ENCODE measurements at places on chromosomes 5 and 9.

- DNase-seq, result no peak
Measured at GRCh38 chr5:56095579-56096102, 100.9 kb upstream of the IL6ST start.

- DNase-seq, result no peak
Measured at GRCh38 chr5:133817456-133817855, 151.0 kb downstream of the C5orf15 start.

DNA sequence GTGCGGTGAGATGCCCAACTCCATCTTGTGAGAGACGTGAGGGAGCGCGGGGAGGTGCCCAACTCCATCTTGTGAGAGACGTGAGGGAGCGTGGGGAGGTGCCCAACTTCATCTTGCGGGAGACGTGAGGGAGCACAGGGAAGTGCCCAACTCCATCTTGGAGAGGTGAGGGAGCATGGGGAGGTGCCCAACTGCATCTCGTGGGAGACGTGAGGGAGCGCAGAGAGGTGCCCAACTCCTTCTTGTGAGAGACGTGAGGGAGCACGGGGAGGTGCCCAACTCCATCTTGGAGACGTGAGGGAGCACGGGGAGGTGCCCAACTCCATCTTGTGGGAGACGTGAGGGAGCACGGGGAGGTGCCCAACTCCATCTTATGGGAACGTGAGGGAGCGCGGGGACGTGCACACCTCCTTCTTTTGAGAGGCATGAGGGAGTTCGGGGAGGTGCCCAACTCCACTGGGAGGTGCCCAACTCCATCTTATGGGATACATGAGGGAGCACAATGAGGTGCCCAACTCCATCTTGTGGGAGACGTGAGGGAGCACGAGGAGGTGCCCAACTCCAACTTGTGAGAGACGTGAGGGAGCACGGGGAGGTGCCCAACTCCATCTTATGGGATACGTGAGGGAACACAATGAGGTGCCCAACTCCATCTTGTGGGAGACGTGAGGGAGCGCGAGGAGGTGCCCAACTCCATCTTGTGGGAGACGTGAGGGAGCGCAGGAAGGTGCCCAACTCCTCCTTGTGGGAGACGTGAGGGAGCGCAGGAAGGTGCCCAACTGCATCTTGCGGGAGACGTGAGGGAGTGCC lies 235.4 kb downstream of the CACNA1B start:
- DNase-seq, result no peak

GRCh38 chr5:128303593-128303992 lies 220.0 kb downstream of the SLC12A2 start:
- no peak for DNase-seq

DNA sequence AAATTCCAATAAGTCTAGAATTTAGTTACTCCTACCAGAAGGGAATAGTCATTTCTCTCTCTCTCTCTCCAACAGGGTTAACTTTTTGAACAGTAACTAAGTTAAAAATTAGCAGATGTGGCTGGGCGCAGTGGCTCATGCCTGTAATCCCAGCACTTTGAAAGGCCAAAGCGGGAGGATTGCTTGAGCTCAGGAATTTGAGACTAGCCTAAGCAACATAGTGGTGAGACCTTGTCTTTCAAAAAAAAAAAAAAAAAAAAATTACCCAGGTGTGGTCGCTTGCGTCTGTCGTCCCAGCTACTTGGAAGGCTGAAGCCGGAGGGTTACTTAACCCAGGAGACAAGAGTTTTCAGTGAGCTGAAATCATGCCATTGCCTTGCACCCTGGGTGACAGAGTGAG lies 639.7 kb downstream of the PTPRD start:
- DNase-seq, result no peak

DNA sequence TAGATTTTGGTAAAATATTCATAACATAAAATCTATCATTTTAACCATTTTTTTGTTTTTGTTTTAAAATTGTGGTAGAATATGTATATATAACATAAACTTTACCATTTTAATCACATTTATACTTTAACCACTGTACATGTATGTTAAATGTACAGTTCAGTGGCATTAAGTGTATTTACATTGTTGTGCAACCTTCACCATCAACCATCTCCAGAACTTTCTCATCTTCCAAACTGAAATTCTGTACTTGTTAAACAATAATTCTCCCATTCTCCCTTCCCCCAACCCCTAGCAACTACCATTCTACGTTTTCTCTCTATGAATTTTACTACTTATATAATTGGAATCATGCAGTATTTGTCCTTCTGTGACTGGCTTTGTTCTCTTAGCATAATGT lies 11.6 kb downstream of the ANKHD1 start:
- DNase-seq, result no peak

DNA sequence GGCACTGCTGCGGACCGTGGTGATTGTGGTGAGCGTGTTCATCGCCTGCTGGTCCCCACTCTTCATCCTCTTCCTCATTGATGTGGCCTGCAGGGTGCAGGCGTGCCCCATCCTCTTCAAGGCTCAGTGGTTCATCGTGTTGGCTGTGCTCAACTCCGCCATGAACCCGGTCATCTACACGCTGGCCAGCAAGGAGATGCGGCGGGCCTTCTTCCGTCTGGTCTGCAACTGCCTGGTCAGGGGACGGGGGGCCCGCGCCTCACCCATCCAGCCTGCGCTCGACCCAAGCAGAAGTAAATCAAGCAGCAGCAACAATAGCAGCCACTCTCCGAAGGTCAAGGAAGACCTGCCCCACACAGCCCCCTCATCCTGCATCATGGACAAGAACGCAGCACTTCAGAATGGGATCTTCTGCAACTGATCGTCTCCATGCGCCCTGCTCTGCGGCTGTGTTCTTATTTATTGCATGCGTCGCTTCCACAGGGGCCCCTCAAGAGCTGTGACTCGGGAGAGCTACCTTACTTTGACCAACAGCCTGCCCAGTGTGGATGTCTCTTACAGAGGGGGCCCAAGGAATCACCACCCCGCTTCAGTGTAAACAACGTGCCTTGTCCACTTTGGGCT lies 10.8 kb downstream of the S1PR3 start:
- no peak for DNase-seq

DNA sequence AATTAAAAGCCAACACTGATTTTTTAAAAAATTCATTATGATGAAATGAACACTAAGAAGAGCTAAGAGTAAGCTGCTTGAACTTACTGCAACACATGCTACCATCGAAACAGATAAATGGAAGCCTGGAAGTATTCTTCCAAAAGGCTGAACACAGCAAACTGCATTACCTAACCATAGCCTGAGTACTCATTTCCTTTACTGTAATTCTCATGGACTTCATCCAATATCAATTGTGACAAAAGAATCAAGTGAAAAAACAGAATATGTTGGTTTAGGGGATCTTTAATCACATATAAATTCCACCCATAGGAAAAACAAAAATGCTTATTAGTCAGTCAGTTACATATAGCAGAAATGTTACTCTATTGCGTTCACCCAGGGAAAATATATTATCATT lies 68.5 kb downstream of the DROSHA start:
- no peak for DNase-seq

DNA sequence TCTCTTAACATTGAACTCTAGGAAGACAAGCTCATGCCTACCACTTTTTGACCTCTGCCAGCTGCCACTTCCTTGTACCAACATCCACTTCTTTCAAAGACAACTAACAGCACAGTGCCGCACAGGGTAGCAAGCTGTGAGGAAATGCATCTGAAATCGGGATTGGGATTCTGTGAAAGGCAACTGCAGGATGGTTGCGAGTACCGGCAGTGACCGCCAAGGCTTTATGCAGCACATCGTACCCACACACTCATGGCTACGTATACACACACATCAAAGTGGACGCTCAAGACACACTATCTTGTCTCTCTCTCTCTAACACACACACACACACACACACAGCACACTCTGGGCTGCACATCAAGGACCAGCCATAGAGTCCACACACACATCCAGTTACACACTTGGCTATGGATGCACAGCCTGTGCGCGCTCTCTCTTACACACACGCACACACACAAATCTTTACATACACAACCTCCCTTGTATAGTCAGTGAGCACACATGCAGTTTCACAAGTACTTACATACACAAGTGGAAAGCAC lies 964 bp downstream of the HTR4 start:
- DNase-seq, result no peak

DNA sequence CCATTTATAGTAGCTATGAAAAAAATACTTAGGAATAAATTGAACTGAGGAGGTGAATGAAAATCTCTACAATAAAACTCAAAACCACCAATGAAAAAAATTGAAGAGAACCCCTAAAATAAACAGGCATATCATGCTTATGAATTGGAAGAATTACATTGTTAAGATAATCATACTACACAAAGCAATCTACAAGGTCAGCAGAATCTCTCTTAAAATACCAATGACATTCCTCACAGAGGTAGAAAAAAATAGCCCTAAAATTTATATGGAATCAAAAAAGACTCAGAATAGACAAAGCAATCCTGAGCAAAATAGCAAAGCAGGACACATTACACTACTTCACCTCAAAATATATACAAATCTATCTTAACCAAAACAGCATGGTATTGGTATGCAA lies 23.2 kb downstream of the PRDM9 start:
- no peak for DNase-seq

DNA sequence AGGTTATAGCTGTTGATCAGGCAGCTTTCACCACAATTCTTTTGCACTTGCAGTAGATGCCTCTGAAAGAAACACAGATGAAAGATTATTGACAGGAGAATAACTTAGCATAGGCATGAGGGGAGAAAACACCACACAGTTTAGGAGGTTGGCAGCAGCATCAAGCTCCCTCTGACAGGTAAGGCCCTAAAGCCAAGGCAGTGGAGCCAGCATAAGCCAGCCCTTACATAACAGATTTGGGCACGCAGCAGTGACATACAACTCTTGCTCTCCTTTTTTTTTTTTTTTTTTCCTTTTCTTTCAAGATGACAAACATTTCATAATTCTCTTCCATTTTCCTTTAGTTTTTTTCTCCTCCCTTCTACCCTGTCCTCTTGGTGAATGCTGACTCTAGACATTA lies 257.6 kb upstream of the ADAMTSL1 start:
- DNase-seq, result no peak

DNA sequence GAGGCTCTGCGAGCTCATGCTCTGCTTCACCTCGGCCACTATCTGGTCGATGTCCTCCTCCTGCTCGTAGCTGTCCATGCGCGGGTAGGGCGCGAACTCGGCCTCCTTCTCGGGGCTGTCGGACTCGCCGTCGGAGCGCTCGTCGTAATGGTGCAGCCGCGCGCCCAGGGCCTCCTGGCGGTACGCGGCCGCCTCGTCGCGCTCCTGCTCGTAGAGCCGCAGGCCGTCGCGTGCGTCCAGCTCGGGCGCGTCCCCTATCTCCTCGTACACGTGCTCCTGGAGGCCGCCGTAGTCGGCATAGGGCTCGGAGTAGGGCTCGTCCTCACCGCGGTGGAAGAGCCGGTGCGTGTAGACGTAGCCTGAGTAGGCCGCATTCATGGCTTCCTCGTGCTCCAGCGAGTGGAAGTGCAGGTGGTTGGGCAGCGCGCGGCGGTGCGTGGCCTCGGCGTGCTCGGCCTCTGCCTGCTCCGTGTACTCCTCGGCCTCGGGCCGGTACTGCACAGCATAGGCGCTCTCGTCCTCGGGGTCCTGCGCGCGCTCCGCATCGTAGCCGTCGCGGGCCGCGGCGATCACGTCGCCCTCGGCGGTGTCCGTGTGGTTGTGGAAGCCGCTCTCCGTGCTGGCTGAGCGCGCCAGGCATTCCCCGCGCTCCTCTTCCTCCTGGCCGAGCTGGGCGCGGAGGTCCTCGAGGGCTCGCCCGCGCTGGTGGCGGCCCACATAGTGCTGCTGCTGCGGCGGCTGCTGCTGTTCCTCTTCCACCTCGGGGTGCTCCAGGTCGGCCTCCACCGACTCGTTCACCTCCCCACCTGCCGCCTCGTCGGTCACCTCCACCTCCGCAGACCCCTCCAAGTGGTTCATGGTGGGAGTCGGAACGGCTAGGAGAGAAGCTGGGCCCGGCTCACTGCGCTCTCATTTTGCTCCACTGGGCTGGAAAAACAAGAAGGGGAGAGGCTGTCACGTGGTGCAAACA lies 155.5 kb downstream of the APBA1 start:
- no peak for DNase-seq

DNA sequence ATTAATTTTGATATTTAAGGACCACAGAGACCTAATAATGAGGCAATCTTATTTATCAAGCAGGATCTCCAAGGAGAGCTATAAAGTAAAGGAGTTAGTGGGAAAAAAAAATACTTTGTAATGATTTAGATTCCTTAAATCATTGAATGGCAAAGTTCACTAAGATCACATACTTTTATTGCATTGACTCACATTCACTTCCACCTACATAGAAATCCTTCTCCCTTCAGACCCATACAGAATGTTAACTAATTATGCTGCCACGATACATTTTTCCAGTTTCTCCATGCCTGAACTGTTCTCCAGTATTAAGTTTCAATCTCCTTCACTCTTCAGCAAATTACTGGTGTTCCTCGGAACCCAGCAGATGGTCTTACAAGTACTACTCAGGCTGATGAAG lies 388.7 kb downstream of the EFNA5 start:
- no peak for DNase-seq

GRCh38 chr5:142235870-142236672 lies 88.8 kb downstream of the SPRY4 start:
- DNase-seq, result no peak

DNA sequence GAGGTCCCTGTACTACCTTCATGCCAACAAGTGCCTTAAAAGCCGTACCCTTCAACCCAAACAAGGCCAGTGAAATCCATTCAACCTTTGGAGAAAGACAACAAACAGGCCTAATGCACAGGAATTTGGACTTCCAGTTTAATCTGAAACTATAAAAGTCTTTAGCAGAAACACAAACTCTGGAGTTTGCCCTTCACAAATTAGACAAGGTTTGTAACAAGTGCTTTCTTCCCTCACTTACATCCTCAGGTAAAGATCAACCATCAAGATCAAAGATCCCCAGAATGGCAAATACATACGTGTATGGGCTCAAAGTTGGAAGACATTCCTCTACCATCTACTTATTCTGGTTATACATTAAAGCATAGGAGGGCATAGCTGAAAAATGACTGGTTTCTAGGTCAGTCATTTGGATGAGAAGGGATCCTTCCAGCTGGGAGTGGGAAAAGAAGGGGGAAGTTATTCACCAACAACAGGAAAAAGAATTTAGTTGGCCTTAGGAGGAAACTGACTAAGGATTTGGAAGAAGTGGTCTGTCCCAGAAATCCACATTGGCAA lies 2.0 kb downstream of the DAB2 start:
- no peak for DNase-seq

GRCh38 chr9:99076483-99077171 lies 28.3 kb upstream of the TGFBR1 start:
- peak; percentile 49 for DNase-seq

DNA sequence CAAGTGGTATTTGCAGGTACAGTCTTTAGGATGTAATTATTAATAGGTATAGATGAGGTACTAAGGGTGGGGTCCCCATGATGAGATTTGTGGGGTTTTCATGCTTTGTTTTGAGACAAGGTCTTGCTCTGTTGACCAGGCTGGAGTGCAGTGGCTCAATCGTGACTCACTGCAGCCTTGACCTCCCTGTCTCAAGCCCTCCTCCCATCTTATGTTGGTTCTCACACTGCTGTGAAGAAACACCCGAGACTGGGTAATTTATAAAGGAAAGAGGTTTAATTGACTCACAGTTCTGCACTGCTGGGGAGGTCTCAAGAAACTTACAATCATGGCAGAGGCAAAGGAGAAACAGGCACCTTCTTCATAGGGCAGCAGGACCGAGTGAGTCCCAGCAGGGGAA lies 217.5 kb downstream of the CDK5RAP2 start:
- DNase-seq, result no peak

GRCh38 chr5:135505973-135506372 lies 29.8 kb downstream of the NEUROG1 start:
- DNase-seq, result no peak
